ENCODE measurements at places on chromosomes 6 and 20.

GRCh38 chr6:107185391-107185970, 70.2 kb upstream of the BEND3 start:
- DNase-seq: no peak

DNA sequence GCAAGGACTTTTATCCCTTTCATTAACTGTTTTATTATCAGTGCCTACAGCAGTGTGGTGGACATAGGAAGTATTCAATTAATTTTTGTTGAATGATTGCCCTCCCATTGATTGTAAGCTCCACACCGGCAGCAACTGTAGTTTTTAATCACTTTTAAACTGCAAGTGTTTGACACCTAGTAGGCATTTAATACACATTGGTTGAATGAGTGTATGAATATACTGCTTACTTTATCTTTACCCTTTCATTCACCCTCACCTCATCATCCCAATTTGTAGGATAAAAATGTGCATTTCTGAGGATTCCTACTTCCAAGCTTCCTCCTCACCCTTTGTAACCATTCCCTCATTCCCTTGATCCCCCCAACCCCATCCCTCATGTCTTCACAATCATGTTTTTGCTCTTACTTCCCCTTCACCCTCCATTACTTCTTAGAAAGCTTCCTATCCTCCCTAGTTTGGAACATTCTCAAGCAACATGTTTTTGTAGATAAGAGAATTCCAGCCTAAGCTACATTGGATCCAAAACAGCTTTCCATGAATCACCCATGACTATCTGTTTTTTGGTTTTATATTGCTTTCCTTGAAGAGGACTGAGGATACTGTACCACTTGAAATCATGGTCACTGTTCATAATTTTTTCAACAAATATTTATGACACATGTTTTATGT, 955 bp upstream of the SLC26A8 start:
- no peak for DNase-seq

DNA sequence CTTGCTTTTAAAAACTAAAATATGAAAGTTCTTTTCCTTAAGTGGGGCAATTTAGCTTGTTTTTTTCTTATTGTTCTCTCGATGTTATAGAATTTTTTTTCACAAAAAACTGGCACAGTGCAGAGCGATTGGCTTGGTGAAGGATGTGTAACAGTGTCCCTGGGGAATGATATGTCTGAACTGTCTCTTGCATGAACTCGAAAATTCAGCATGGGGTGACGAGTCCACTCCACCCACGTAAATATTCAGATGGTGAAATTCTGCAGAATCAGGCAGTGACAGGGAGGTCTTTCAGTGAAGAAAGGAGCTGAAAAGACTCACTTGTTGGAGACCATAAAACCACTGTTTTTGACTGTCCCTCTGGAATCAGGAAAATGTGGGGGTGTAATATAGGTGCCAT, 505.3 kb downstream of the MMUT start:
- DNase-seq: no peak

GRCh38 chr6:36938536-36938935, 16.0 kb upstream of the PI16 start:
- no peak for DNase-seq

DNA sequence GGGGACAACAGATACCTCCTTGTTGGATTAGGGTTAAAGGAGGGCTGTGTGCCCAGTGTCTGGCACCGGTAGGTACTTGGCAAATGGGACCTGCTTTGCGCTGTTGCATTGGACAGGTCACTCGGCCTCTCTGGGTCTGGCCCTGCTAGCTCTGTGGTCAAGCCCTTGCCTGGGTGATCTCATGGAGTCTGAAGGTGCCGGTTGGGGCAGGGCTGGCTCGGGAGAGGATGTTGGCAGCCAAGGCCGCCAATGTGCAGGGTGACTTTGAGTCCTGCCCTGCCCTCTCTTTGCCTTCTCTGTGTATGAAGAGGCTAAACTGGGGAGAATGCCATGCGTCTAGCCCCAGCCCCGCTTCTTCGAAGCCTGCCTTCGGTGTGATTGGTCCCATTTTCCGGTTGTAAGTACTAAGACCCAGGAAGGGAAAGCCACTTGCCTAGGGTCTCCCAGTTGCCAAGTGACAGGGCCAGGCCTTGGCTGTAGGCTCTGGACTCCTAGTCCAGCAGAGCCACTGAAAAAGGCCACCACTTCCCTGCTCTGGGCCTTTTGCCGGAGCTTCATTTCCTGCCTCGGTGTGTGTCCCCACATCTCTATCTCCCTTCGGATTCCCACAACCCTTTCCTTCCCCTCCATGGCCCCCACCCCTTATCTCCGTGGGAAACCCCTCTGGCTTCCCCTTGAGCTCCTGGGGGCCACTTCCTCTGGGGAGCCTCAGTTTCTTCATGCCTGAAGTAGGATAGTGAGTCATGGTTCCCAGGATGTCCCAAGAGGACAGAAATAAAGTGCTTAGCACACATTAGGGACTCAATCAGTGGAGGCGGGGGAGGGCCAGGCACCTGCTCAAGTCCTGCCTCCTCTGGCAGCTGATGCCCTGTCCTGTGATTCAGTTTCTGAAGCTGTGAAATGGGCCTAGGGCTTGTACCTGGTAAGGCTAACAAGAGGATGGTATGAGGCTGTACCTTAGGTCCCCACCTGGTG, 3.9 kb downstream of the SRC start:
- no peak for DNase-seq

DNA sequence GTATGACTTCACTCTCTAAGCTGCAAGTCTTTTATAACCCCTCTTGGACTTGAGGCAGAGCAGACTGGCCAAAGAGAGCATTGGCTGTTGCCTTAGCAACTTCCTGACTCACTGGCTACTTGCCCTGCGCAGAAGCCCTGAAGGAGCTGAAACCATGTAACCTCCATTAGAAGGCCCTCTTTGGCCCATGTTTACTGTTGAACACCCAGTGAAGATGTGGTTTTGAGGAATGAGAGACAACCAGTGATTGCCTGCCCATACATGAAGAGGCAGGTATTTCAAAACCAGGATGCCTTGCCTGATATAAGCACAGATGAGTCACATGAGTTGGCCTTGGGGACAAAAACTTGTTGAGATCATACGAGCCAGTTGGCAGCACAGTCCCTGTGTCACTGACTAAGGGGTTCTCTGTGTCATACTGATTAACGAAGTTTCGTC, 182.5 kb downstream of the EDN1 start:
- no peak for DNase-seq

DNA sequence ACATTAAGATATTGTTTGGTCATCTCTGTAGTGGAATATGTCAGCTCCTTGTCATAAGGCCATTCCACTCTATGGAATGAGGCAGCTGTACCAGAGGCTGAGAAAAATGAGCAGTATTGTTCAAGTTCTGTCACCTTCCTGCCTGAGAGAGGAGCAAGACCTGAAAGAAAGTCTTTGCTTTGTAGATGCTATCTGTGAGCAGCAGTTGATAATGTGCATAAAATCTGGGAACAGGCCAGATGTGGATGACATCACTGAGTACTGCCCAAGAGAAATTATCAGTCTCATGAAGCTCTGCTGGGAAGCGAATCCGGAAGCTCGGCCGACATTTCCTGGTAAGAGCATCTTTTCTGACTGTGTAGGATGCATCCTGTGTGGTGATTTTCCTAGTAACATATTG, 16.8 kb downstream of the RIPK1 start:
- DNase-seq: no peak

DNA sequence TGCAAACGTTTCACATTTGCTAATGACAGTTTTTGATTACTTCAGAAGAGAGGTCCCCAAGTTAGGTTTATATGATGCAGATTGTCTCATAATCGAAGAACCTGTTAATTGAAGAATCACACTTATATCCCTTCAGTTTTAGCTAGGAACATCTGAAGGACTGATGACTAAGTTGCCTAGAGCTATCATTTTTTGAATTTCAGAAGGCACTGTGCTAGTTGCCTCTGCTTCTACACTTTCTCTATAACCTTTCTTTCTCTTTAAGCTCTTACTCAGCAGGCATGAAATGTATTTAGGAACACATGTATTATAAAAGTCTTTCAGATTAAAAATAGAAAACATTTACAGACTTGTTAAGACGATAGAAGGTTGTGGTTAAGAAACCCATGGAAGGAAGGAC, 14.4 kb upstream of the GJE1 start:
- DNase-seq: no peak

- no peak for DNase-seq
These were observed 109.0 kb downstream of the TFAP2A start for GRCh38 chr6:10305790-10306415.

DNA sequence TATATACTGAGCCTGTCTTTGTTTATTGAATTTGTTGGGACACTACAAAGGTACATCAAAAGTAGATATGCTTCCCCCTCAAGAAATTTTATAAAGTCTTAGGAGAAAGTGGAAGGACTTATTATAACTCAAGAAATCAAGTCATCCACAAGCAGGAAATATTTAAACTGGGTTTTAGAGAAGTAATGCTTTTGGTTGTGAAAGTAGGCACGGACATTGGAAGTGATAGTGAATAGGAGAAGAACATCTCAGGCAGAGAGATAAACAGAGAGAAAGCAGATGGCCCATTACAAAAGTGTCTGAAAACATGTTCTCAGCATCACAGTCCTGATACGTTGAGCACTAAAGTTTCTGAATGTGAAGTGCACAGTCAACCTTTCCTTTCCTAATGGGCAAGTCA, 415.6 kb upstream of the RNF217 start:
- DNase-seq: no peak

GRCh38 chr6:25053875-25054371, 118.2 kb upstream of the RIPOR2 start:
- DNase-seq: no peak

GRCh38 chr6:79201143-79201542, 33.3 kb downstream of the HMGN3 start:
- DNase-seq: no peak

DNA sequence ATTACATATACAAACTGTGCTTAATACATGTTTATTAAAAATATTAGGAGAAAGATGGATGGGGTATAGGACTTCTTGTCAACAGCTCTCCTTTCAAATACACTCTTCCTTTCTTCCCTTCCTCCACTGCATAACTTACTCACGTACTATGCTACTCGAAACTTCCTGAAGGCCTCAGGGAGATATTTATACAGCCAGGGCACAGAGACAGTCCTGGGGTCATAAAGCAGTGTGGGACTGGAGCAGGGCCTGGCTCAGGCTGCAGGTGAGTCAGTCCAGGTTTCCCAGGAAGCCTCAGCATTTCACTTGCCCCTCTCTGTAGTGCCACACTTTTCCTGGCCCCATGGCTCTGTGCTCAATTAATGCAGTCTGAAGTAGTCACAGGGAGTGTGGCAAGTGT, 157.0 kb downstream of the UBE3D start:
- DNase-seq: no peak

GRCh38 chr6:29597184-29597583, 12.3 kb downstream of the OR2H2 start:
- no peak for DNase-seq

DNA sequence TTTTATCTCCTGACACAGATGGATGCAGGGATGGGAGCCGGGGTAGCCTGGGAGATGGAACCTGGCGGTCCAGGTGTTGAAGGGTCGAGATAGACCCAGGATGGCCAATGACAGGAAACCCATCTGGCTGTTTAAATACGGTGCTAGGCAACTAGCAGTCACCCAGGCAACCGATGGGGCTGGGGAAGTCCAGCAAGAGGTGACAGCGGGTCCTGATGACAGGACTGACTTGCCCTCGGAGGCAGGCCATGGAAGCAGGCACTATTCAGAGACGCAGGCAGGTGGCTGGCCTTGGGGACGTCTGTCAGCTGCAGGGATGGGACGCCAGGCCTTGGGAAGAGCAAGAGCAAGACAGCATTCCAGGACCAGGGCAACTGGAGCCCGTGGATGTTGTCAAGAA, 135.4 kb upstream of the RALGAPA2 start:
- DNase-seq: no peak

- DNase-seq: no peak
These were observed 122.6 kb upstream of the MCHR2 start for GRCh38 chr6:100116411-100117194.

DNA sequence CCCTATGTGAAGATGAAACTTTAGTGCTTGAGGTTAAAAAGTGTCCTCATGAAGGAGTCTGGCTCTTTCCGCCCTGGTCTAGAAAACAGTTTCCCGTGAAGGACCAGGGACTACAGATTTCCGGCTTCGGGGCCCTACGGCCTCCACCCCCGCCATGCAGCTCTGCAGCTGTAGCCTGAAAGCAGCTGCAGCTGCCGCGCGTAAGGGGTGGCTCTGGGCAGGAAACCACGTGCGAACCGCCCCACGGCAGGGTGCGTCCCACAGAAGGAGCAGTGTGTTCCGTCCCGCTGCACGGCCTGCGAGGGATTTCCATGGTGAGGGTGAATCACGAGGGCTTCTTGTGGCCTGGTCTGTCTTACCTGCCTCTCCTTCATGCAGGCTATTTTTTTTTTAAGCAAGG, 117.0 kb downstream of the ERMARD start:
- DNase-seq: peak; percentile 22

- no peak for DNase-seq
These were observed 4.9 kb upstream of the CDSN start for GRCh38 chr6:31125162-31125561.

GRCh38 chr6:73362869-73363536, 545 bp downstream of the KHDC3L start:
- DNase-seq: no peak

DNA sequence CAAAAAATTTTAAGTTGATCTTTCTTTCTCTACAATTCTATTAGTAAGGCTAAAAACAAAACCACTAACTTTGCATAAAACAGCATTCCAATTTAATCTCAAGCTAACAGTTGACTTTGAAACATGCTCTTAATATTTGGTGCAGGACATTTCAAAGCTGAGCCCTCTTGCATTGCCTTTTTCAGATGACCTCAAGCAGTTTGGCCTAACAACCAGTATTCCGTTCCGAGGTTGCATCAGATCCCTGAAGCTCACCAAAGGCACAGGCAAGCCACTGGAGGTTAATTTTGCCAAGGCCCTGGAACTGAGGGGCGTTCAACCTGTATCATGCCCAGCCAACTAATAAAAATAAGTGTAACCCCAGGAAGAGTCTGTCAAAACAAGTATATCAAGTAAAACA, 194.0 kb downstream of the ARHGAP18 start:
- no peak for DNase-seq

DNA sequence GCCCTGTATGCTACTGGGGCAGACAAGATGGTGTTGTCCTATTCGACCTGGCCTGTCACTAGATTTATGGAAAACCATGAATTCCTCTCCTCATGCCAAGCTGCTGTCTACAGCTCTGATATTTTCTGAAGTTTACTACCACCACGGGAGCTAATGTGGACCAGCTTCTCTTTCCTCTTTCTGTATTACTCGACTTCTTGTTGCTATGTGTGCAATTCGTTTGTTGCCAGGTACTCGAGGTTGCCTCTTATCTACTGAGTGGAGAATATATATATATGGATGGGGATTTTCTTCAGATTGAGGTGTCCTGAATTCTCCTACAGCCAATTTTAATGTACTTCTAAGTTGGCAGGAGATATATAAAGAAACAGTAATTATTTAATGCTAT, 34.7 kb downstream of the MAN1A1 start:
- no peak for DNase-seq

- no peak for DNase-seq
These were observed 569.2 kb downstream of the QKI start for GRCh38 chr6:163983679-163984078.

DNA sequence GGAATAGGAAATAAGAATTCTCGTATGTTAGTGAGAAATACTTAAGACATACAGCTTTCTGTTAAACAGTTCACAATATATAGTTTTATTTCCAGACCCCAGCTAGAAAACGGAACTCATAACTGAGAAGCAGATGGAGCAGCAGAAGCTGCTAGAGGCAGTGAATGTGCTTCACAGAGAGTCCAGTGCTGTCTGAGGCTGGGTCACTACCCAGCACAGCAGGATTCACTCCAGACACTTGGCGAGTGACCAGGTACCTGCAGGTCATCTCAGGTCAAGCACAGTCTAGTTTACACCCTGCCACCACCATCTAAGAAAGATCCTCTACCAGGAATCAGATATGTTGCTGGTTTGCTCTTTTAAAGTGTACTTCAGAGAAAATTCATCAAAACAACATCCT, 243.1 kb upstream of the RAB32 start:
- no peak for DNase-seq
